ENCODE measurements at places on chromosomes 13 and 19.

DNA sequence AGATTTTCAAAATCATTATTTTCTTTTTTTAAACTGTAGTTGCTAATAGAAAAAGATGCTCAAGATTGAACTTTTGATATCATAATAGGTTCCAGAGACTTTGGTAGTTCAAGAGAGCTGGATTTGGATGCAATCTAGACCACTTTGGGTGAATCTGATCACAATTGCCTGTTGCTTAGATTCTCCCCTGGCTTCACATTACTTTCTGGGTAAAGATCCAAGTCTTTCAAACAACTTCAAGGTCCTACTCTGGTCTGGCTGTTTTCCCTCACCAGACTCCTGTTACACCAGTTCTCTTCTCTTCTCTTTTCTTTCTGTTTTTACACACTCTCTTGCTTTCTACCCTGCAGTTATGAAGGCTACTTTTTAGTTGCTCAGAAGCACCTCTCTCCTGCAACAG is 7.4 kb upstream of the SPRY2 start:
- H3K4me1 ChIP-seq = peaks cover 2% of the 10 kb centered on the region
- no peak for DNase-seq
- no peak overlapping the region for H3K27ac ChIP-seq
- H3K27me3 ChIP-seq = peaks cover 17% of the 10 kb centered on the region
- no peak overlapping the region for H3K4me3 ChIP-seq

GRCh38 chr19:2033115-2033824 is 17.8 kb upstream of the BTBD2 start:
- DNase-seq = no peak
- H3K27ac ChIP-seq = no peak overlapping the region
- H3K27me3 ChIP-seq = no peaks in the 10 kb centered on the region
- no peaks in the 10 kb centered on the region for H3K36me3 ChIP-seq
- H3K4me1 ChIP-seq = peaks cover 22% of the 10 kb centered on the region

- H3K4me3 ChIP-seq = no peak overlapping the region
- DNase-seq = no peak
- no peak overlapping the region for H3K27ac ChIP-seq
- no peaks in the 10 kb centered on the region for H3K4me1 ChIP-seq
- H3K36me3 ChIP-seq = no peaks in the 10 kb centered on the region
- H3K27me3 ChIP-seq = peaks cover 12% of the 10 kb centered on the region
Measured at GRCh38 chr13:111042661-111043226, 72.4 kb upstream of the ARHGEF7 start.

GRCh38 chr19:480016-480855 is 16.1 kb upstream of the MADCAM1 start:
- peaks cover 4% of the 10 kb centered on the region for H3K27me3 ChIP-seq
- H3K4me3 ChIP-seq = peak overlapping the region; percentile 58
- peak overlapping the region; percentile 79 for H3K27ac ChIP-seq
- H3K4me1 ChIP-seq = peaks cover 11% of the 10 kb centered on the region

- peak; percentile 73 for DNase-seq
- H3K36me3 ChIP-seq = no peaks in the 10 kb centered on the region
- peak overlapping the region; percentile 74 for H3K4me3 ChIP-seq
- peaks cover 81% of the 10 kb centered on the region for H3K27me3 ChIP-seq
Measured at GRCh38 chr13:27960362-27961226, 8.5 kb downstream of the CDX2 start.

GRCh38 chr19:46288896-46289588 is 7.8 kb upstream of the HIF3A start:
- peak overlapping the region; percentile 45 for H3K27ac ChIP-seq
- no peaks in the 10 kb centered on the region for H3K36me3 ChIP-seq
- peaks cover 8% of the 10 kb centered on the region for H3K27me3 ChIP-seq
- H3K4me1 ChIP-seq = peaks cover 8% of the 10 kb centered on the region
- no peak overlapping the region for H3K4me3 ChIP-seq

- DNase-seq = no peak
- H3K4me3 ChIP-seq = no peak overlapping the region
- H3K4me1 ChIP-seq = no peaks in the 10 kb centered on the region
- H3K36me3 ChIP-seq = no peaks in the 10 kb centered on the region
- no peak overlapping the region for H3K27ac ChIP-seq
Measured at GRCh38 chr13:110265341-110265681, 41.6 kb downstream of the COL4A1 start.

- no peak overlapping the region for H3K27ac ChIP-seq
- H3K4me1 ChIP-seq = no peaks in the 10 kb centered on the region
- no peak for DNase-seq
- no peak overlapping the region for H3K4me3 ChIP-seq
- no peaks in the 10 kb centered on the region for H3K36me3 ChIP-seq
Measured at GRCh38 chr13:71949441-71949840, 82.4 kb upstream of the DACH1 start.

DNA sequence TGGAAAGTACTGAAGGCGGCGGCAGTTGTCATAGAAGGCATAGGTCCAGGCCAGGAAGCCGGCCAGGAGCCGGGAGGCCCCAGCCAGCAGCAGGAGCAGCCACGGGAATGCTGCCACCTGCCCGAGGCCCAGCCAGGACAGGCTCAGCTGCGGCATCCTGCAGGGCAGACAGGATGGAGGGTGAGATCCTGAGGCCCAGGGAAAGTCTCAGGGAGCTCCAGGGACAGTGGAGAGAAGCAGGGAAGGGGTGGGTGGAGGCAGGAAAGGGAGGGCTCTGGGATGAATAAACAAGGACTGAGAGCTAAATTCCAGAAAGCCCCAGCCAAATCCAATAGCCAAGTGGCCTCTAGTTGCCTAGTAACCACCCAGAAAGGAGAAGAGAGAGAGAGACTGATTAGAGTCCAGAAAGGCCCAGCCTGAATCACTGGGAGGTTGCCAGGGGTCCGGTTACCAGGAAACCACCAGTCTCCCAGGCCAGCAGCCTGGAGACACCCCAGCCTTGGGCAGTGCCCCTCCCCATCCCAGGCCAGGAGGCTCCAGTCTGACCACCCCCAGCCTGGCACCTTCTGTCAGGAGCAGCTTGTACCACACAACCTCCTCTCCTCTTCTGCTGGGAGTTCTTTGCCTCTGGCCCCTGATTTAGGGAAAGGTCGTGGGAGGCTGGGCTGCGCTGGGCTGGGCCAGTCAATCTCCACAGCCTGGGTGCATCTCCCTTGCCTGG is 7.5 kb upstream of the OR10H5 start:
- H3K4me3 ChIP-seq = no peak overlapping the region
- no peak overlapping the region for H3K27ac ChIP-seq
- no peak for DNase-seq
- peaks cover 2% of the 10 kb centered on the region for H3K27me3 ChIP-seq
